ENCODE measurements at places on chromosomes 1 and 21. TPM values are rescaled to one million over a fixed set of nuclear protein-coding genes. Genes with fewer than 3 reads are reported as not detected.

GBP1 gene
- 150 TPM for total RNA-seq

DNA sequence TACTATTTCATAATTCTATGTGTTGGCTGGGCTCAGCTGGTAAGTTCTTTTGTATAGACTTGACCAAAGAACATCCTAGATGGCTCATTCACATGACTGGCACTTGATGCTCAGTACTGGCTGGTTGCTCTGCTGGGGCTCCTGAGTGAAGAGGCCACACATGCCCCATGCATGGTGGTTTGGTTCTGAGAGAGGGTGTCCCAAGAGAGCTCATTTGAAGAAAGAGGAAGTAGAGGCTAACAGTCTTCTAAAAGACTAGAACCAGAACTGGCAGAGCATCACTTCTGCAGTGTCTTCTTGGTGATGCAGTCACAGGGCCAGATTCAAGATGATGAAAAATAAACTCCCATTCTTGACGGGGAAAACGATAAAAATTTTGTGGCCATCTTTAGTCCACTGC, 5.2 kb upstream of the BACH1 start:
- no peak overlapping the region for H3K4me3 ChIP-seq
- H3K36me3 ChIP-seq, result no peaks in the 10 kb centered on the region
- no peak overlapping the region for H3K27ac ChIP-seq
- H3K4me1 ChIP-seq, result peaks cover 6% of the 10 kb centered on the region
- H3K27me3 ChIP-seq, result peaks cover 33% of the 10 kb centered on the region
- no peak for DNase-seq

DNA sequence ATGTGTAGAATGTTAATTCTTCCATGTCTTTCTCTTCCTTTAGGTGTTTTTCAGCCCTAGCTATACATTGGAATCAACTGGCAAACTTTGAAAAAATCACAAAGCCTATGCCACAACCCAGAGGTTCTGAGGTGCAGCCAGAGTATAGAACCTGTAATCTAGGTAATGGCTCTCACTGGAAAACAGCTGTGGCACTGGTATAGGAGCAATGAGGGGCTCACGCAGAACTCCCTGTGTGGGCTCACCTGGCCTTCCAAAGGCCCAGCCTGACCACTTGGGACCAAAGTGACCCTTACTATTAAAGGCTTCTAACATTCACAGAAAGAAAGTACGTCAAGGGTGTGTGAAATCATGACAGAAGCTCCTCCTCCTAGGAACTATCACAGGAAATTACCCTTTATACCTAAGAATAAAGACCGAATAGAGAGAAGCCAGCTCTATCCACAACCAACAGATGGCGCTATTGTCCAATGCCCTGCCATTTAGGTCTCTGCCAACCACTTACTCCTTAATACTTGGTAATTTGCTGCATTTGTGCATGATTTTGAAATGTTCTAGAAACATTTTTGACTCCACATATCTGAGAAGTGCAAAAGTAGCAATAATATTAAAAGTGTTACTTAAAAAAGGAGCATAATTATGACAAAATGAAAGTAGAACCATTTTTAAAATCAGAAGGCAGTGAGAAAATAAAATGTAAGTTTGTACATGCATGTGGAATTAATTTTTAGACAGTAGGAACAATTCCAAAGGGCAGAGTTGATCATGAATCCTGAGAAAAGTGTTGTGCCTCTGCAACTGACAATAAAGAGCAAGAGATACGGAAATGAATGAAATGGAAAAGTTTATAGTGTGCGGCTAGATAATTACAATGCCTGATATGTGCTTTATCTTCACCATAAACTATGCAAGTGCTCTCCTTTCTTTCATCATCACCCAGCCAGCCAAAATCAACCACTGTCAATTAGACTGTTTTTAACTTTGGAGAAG, 93.1 kb upstream of the HAO2 start:
- H3K36me3 ChIP-seq, result no peaks in the 10 kb centered on the region
- H3K4me1 ChIP-seq, result no peaks in the 10 kb centered on the region
- peaks cover 14% of the 10 kb centered on the region for H3K27me3 ChIP-seq
- H3K4me3 ChIP-seq, result no peak overlapping the region

KCNK1 gene
- total RNA-seq, result 1.5 TPM

DHCR24 gene
- total RNA-seq, result 187 TPM

FMOD gene
- total RNA-seq, result 0.19 TPM

- H3K27me3 ChIP-seq, result no peaks in the 10 kb centered on the region
- H3K36me3 ChIP-seq, result peaks cover 43% of the 10 kb centered on the region
- H3K27ac ChIP-seq, result no peak overlapping the region
- no peaks in the 10 kb centered on the region for H3K4me1 ChIP-seq
- no peak overlapping the region for H3K4me3 ChIP-seq
These were observed 98.8 kb downstream of the MTR start for GRCh38 chr1:236893626-236894545.

DNA sequence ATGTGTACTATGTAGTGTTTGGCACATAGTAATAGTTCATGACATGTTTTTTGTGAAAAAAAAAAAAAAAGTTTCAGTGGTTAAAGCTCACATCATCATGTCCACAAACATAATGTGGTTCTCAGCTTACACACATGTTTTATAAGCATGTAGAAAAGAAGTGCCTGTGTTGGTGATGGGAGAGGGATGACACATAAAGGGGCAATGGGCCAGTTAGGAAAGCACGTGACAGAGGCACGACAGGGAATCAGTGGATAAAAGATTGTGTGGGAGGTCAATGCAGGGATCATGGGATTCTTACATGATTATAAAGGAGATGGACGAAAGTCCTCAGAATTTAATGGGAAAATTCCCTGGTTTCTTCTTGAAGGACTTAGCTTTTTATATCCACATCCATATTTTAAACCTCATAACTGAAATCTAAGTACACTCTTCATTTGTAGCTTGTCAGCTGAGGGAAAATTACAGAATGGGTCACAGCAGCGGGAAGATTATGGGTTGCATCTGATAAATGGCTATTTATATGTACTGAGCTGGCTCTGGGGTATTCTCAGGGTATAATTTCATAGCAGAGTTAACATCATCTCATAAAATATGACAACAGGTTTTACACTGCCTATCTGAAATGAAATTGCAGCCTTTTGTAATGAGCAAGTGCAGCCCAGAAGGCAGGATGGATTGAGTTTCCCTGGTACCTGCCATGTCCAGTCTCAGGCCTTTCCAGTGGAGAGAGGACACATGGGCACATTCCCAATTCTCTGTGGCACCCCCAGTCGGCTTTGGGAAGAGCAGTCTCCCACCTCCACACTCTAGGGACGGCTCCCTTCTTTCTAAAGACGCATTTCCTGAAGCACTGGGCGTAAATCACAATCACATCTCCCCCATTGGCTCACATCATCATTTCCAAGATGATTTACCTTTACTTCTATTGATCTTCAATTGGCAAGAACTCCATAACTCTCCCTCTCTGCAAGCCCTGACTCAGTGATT, 42.3 kb upstream of the NHLH2 start:
- H3K4me1 ChIP-seq, result no peaks in the 10 kb centered on the region
- H3K27ac ChIP-seq, result no peak overlapping the region
- H3K36me3 ChIP-seq, result no peaks in the 10 kb centered on the region
- peaks cover 14% of the 10 kb centered on the region for H3K27me3 ChIP-seq
- H3K4me3 ChIP-seq, result no peak overlapping the region

GJA8 gene
- not detected for total RNA-seq

C1orf141 gene
- not detected for total RNA-seq

GRCh38 chr1:108077991-108078390, 113.0 kb upstream of the VAV3 start:
- peaks cover 3% of the 10 kb centered on the region for H3K27me3 ChIP-seq
- H3K27ac ChIP-seq, result peak overlapping the region; percentile 73
- H3K4me3 ChIP-seq, result no peak overlapping the region
- H3K36me3 ChIP-seq, result no peaks in the 10 kb centered on the region

All from activated CD8-positive, alpha-beta memory T cell treated with anti-CD3 and anti-CD28 coated beads, Interleukin-2, amount 10 ng/mL, durations not matched to agents 7 days and 5 days (primary cell).